ENCODE measurements at places on chromosomes 6 and 20. TPM values are rescaled to one million over a fixed set of nuclear protein-coding genes. Genes with fewer than 3 reads are reported as not detected.

SYNCRIP gene
- total RNA-seq: 55.1 TPM

KCNK16 gene
- total RNA-seq: not detected

GRCh38 chr6:156791320-156791850, 14.2 kb downstream of the ARID1B start:
- no peak for DNase-seq

- no peak for DNase-seq
Measured at GRCh38 chr6:16909658-16910360, 148.5 kb upstream of the ATXN1 start.

GRCh38 chr6:31070711-31071197, 41.6 kb downstream of the C6orf15 start:
- peak; percentile 85 for DNase-seq

- peak; percentile 41 for DNase-seq
Measured at GRCh38 chr20:49979030-49979832, 3.5 kb upstream of the SNAI1 start.

CST4 gene
- total RNA-seq: not detected

GRCh38 chr6:139710556-139710955, 336.1 kb upstream of the CITED2 start:
- DNase-seq: no peak

GRCh38 chr6:135410856-135411255, 86.7 kb downstream of the AHI1 start:
- no peak for DNase-seq

DNA sequence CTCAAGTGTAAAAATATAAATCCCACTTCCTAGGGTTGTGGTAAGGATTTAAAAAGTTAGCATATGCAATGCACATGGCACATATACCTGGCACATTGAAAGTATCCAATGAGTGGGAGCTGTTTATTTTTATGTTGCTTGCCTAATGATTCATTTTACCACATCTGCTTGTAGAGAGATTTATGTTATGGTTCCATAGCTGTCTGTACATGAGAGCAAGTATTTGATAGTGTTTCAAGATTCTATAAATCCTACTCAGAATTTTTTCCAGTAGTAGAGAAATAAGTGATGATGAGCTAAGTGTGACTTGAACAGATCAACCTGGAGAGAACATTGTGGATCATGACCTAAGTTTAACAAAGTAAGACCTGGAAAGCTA, 125.3 kb upstream of the SPTLC3 start:
- DNase-seq: no peak

DNA sequence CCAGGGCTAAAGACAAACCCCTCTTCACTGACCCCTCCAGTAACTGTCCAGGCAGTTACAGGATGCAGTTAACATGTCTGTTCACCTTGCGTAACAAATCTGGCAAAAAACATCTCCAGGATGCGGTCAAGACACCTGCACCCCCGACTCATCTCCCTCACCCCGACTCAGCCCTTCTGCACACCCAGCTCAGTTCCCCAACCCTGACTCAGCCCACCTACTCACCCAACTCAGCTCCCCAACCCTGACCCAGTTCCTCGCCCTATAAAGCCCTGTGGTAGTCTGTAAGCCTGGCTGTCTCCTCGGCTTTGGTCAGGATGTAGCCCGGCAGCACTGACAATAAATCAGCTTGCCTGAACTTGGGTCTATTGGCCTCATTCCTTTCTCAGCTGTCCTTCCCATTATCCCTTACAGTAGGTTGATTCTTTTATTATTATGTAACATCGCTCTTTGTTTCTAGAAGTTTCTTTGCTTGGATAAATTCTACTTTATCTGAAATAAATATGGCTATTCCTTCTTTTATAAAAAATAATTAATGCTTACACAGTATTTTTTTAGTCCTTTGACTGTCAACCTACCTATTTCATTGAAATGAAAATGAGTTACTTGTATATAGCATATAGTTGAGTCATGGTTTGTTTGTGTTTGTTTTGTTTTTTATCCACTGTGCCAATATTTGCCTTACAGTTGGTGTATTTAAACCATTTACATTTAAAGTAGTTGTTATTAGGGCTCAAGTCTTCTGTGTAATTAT, 12.9 kb upstream of the ADTRP start:
- DNase-seq: no peak

DNA sequence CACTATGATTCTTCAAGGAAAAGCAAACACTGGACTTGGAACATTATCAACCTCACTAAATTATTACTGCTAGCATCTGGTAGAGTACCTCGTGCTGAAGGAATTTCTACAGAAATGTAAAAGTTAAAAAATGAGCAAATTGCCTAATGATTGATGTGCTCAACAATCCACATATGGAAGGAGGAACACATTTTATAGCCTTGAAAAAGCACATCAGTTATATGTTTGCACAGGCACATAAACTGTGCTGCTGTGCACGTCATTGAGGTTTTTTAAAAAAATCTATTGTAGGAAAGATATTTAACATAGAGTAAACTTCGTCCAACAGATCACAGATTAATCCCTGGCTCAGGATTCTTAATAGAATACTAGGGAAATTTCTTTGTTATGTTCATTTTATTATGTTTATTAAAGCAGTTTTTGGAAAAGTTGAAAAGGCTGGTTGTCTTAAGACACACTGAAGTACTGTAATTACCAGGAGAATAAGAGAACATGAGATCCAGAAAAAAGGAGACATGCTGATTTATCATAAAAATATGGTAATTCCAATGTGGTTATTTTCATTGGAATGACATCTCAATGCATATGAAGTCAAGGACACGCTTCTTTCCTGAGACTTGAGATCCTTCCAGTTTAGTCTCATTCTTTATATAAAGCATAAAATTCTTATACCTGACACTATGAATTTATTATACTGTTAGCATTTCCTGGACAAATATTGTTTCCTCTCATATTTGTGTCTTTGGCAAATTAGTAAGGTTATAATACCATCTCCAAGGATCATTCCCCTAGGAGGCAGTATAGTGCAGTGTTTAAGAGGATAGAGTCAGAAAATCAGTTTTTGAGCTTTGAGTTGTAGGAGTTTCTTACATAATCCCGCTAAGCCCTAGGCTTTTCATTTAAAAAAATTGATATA, 511.1 kb downstream of the TENT5A start:
- no peak for DNase-seq

DNA sequence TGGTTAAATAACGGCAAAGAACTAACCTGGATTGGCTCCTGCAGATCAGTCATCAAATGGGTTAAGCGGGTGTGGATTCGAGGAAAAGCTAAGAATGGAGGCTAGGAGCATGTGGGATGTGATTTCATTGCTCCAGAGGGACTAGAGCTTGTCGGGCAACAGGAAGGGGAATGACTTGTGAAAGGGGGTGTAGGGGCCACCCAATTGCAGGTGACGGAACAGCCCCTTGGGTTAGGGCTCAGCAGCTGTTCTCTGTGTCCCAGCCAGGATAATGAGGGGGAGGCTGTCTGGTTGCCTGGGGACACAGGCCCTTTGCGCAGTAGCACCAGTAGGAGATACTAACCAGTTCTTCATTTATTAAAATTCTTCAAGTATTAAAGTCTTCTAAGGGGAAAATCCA, 25.0 kb upstream of the MRPS18A start:
- no peak for DNase-seq

RWDD1 gene
- total RNA-seq: 27.8 TPM

- DNase-seq: no peak
Measured at GRCh38 chr6:154583546-154584188, 73.2 kb upstream of the CNKSR3 start.

GRCh38 chr6:52667572-52667971, 3.3 kb upstream of the TMEM14A start:
- no peak for DNase-seq

- DNase-seq: no peak
Measured at GRCh38 chr6:53168516-53169267, 20.1 kb upstream of the GCM1 start.
